Stimulated activated CD8-positive, alpha-beta memory T cell treated with anti-CD3 and anti-CD28 coated beads, Interleukin-4, amount 100 ng/mL, for 1 hour (primary cell): ENCODE measurements at places on chromosomes 7 and 10.

DNA sequence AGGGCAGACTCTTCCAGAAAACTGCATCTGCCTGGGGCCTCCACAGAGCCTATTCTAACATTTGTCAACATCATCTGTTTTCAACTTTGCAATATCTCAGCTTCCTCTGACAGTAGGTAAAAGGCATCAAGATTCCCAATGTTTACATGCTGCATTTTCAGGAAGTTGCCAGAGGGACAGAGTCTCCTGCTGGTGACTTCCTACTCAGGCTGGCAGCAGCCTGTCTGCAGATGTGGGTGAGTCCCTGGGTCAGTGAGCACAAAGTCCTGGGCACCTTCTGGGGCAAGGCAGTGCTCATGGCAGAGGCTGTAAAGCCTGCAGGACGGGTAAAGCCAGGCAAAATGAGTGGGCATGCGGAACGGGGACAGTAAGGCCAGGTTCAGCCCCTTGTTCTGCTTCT lies 69.4 kb downstream of the EBF3 start:
- DNase-seq: no peak

DNA sequence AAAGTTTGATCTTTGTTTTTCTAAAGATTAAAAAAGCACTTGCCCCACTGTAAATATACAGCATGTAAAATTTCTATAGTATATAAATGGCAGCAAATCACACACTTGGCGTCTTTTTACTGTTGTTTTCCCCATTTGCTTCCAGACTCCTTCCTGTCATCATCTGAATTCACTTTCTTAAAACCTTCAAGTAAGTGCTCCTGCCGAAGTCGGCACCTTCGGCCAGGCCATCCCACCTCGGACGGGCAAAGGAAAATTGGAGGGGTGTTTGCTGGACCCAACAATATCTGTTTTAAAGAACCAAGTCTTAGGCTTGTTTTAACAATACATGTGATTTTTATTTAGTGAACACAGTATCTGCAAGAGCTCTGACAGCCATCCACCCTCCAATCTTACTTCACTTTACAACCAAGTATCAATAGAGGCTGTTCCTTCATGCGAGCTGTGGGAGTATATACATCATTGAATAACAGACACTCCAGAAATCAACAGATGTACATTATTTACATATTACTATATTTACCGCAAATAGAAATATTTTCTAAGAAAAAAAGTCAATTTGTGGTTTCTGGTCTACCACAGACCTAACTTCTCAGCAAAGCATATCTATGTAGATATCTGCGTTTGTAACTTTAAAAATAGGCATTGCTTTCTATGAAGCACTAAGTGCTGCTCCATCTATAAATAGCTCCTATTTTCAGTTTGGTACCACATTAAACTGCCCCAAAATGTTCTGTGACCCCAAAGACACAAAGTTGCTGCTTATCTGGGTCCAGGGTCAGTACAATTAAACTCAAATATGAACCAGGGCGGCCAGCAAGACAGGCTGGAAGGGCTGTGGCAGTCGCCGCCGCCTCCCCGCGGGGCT lies 110.7 kb downstream of the CYTH3 start:
- no peak for DNase-seq

DNA sequence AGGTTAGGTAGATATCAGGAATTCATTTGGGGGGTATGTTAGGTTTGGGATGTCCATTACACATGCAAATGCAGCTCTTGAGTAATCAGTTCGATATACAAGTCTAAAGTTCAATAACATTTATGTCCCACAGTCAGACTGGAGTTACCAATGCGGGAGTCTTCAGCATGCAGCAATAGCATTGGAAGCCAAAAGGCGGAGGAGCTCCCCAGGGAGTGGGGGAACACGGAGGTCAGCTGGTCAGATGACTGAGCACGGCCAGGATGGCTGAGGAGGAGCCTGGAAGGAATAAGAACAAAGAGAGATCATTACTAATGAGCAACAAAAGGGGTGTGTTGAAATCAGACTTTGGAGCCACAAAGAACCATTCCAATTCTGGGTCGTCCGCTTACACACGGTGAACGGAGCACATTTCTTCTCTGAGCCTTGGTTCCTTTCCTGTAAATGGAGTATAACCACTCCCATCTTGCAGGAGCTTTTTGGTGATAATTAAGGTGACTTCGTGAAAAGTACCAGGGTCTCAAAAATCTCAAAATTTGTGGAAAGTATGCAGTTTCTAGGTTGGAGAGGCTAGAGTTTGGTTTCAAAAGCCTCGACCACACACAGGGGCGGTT lies 478 bp upstream of the ZNF22 start:
- no peak for DNase-seq

GRCh38 chr7:106448346-106448991 lies 163.7 kb upstream of the NAMPT start:
- DNase-seq: no peak

GRCh38 chr7:96241855-96242254 lies 80.0 kb downstream of the SLC25A13 start:
- DNase-seq: no peak

DNA sequence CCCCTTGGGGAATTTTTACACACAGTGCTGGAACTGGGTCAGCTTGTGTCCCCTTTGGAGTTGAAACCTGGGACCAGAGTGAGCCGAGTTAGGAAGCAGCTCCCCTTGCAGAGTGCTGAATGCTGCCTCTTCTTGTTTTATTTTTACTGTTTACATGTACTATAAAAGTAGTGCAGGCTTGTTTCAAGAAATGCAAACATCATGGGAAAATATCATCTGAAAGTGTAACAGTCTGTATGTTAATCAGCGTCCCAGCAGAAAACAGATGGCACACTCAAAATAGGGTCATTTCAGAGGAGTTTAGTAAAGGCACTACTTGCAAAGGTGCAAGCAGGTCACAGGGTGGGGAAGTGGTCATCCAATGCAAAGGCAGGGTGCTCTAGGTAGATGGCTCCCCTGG lies 30.1 kb downstream of the CXCL12 start:
- no peak for DNase-seq

DNA sequence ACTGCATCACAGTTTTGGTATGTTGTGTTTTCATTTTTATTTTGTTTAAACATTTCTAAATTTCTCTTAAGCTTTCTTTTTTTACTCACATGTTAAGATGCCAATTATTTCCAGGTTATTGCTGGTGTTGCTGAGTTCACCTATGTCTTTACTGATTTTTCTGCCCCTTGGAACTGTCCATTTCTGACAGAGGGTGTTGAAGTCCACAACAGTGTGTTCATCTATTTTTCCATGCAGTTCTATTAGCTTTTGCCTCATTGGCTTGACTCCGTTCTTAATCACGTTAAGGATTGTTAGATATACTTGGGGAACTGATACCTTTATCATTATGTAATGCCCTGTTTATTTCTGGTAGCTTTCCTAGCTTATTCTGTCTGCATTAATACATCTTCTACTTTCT lies 158.0 kb upstream of the TCERG1L start:
- DNase-seq: no peak

DNA sequence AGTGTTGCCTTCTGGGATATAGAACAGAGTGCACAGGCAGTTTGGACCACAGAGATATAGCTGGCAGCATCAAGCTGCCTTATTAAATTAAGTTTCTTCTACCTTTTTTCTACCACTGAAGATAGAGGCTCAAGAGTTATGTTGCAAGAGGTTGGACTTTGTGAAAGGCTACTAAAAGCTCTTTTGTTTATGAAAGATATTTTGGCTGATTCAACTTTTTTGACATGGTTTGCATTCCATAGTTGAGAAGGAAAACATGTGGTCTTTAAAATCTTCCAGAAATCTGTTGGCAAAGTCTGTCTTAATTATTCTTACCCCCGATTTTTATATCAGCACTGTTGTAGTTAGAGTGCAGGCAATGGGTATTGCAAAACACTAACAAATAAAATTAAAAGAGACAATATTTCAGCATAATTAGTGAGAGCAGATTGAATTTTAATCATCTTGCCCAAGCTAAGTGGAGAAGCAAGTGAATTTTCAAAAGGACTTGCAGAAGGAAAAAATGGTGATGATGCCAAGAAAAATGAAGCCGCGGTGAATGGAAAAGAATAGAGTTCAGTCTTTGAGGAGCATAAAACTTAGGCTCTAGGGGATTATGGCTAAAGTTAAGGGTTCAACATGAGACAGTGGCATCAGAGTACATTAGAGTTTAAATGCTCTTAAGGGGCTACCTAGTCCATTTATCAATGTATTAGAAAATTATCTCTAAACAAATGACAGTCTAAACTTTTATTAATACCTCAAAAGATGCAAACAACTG lies 450.9 kb upstream of the CNTNAP2 start:
- no peak for DNase-seq

- DNase-seq: no peak
Observed at GRCh38 chr7:46454816-46455215, 533.7 kb upstream of the IGFBP3 start.

DNA sequence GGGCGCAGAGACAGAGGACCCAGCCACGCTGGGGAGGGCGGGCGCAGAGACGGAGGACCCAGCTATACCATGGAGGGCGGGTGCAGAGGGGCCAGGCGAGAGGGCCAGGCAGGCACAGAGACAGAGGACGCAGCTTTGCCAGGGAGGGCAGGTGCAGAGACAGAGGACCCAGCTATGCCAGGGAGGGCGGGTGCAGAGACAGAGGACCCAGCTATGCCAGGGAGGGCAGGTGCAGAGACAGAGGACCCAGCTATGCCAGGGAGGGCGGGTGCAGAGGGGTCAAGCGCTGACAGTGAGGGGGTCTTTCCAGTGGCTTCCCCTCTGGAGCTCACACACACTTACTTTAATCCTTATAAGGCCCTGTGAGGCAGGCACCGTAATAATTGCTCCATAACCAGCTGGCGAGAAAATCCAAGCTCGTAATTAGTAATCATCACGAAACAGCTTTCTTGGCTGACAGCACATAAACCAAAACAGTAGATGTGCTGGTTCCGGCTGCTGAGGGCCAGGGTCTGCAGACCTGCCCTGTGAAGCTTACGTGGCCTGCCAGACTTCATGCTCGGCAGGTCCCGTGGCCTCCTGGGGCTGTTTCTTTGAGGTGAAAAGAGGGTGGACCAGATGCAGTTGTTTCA lies 137.2 kb downstream of the VIPR2 start:
- DNase-seq: no peak

GRCh38 chr7:55439627-55440026 lies 74.5 kb downstream of the LANCL2 start:
- DNase-seq: no peak
